ENCODE measurements at places on chromosomes 12 and 14.

DNA sequence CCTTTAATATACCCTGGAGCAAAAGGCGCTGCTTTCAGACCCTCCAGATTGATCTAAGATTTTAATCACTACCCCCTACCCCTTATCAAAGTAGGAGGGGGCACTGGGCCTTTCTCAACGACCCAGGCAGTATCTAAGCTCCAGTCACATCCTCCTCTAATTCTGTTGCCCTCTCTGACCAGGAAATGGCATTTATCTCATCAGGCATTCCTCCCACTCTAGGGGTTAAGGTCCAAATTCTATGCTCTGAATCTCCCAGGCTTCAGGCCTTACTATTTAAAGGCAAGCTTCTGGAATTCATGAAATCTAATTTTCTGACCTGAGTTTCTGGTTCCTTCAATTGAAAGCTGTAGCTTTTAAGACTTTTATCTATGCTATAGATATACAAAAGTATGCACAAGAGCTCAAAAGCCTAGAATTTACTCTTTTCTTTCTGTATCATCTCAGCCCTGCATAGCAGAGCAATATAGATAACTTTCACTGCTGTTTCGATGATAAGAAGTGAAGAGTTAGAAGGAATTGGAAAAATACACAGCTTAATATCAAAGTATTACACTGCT, 622.9 kb downstream of the RPS29 start:
- DNase-seq, result no peak

DNA sequence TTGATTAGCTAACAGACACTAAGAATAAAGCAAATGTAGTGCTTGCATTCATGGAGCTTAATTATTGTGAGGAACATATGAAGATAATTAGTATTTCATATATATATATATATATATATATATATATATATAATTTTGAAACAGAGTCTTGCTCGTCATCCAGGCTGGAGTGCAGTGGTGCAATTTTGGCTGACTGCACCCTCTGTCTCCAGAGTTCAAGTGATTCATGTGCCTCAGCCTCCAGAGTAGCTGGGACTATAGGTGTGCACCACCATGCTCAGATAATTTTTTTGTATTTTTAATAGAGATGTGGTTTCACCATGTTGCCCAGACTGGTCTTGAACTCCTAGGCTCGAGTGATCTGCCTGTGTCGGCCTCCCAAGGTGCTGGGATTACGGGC, 1091.6 kb upstream of the TMEM132C start:
- no peak for DNase-seq

GRCh38 chr14:51442513-51443175, 202.6 kb downstream of the TMX1 start:
- no peak for DNase-seq

DNA sequence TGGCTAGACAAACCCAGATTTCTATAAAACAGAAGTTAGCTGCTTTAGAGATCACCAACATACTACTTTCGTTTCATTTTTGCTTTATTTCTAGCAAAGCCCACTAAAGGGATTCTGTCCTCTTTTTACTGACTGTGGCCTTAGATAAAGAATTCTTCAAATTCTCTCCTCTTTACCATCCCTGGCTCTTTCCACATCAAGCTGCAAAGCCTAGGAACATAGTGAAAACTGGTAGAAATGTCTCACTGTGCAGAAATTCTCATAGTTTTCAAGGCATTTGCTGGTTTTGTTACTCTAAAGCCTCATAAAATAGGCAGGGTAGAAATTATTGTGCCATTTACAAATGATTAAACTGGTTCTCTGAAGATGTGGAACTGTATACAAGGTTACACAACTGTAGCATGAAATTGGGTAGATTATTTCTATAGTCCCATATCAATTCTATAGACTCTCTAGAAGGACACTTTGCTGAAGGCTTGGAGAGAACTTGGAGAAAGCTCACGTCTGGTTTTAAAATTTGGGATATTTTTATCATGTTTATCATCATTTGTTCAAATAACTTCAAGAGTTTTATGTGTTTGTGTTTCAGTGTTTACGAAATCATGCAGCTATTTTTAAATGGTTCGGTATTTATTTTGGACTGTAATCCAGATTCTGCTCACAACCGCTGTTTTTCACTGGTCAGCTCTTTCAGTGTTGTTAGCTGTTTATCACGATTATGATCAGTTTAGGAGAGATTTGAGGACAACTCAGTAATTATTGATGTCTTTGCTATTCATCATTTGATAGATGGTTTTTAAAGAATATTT, 36.7 kb upstream of the CSRP2 start:
- no peak for DNase-seq

GRCh38 chr12:56839915-56840325, 76.8 kb downstream of the HSD17B6 start:
- no peak for DNase-seq

GRCh38 chr14:44914849-44915248, 46.9 kb downstream of the KLHL28 start:
- no peak for DNase-seq

DNA sequence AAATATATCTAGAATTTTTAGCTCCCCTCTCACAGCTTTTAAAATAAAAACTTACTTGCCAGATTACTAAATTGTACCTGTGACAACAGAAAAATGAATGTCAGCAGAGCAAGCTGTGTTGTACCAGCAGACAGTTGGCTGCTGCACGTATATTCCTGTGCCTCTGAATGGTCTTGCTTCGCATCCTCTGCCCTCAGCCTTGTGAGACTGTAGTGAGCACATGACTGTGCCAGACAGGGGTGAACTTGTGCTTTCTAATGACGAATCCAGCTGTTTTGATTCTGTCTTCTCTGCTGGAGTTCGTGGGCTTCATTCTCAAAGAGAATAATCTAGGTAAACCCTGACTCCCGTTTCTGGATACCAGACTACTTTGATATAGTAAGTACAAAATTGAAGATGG, 58.3 kb upstream of the FRMD6 start:
- DNase-seq, result no peak

DNA sequence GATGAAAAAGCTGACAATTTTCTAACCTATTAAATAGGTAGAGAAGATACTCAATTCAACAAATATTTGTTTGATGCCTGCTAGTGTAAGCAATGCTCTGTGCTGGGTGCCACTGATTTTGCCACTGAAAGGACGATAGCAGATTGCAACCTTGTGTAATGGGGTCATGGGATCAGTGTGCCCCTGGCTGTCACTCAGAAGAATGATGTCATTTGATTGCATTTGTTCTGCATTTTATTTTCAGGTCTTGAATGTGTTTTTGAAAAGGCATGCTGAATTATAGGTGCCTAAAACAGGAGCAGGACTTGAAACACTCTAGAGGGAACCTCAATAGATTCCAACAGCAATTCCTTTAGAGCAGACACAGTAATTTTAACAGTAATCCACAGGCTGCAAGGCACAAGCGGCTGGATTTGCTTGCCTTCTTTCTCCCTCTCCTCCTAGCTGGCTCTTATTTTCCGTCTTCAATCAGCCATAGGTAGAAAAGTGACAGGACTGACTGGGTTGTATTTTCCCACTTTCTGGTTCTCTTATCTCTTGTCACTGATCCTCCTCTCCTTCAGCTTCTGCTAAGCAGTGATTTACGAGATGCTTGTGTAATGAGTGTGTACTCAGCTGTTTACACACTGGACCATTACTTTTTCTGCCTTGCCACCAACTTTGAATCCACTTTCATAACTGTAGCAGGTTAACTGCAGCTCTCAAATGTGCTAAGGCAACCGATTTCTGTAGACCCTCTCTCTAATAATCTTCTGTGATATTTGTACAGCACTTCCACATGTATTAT, 4.1 kb downstream of the PLXNC1 start:
- no peak for DNase-seq

DNA sequence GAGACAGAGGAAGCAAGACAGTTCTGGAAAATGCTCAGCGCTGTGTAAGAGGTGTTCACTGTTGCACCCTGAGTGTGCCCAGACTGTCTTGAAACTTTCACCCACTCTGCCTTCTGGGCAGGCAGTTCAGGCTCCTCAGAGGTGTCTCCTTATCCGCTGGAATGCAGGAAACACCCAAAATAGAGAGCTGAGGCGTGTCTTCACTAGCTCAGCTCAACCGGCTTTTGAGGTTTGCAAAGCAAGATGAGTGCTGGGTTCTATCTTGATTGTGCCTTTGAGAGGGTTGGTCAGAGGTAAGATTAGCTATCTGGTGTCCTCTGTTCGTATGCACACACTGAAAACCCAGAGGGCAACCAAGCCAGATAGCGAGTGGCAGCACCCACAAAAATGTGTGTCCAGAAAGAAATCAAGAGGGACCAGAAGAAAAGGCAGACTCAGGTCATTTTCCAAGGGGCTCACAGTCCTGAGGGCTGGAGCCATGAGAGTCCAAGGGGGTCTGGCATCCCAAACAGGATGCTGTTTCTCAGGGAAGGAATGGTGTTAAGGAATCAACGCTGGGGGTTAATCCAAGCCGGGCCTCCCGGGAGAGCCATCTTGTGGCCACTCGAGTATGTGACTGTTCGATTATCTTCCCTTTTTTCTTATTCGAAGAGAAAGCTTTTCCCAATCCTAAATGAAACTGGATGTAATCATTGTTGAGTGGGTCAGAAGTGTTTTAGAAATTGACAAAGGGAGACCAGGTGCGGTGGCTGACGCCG, 47.1 kb downstream of the TBX3 start:
- no peak for DNase-seq

DNA sequence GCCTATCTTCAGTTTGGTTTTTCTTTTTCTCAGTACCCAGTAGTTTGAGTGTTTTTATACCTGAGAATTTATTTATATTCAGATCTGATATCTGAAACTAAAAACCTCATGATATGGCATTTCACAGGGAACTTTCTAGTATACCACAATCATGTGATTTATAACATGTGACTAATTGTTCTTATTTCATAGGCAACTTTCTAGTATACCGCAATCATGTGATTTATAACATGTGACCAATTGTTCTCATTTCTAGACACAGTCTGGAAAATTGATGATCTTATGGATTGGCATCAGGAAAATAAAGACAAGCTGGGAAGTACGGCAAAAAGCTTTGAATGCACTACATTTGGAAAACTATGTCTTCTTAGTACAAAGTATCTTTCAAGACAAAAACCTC, 20.6 kb downstream of the ZNF268 start:
- DNase-seq, result no peak

- no peak for DNase-seq
These were observed 535.2 kb downstream of the BCL11B start for GRCh38 chr14:98736701-98737338.

DNA sequence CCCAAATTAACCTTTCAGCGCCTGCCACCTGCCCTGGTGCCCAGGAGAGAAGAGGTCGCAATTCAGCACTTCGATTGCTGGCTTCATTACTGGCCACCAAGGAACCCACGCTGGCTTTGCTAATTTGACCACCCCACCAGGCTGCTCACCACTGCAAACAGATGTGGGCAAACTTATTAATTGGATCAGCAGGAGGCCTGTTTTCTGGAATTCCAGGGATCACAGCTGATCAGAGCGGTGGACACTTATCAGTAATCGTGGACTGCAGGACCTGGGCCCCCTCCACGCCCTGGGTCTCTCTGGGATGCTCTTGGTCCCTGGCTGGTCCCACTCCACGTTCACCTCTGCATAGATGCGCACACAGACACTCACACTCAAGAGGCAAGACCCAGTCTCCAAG, 27.8 kb downstream of the BEGAIN start:
- DNase-seq, result no peak

DNA sequence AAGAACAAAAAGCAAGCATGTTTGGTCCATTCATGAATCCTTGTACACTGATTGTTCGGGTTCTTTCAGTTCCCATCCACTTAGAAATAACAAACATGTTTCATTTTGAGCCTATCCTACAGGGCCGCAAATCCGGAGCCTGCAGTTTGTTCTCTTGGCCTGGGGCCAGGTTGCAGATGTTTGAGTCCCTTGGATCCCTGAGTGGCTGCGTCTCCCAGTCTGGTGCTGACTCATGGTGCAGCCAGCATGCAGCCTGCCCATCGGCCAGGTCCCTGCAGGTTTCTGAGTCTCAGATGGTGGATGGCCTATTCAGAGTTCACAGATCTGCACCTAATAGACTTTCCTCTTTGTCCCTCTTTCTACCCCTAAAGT, 1.9 kb upstream of the DYNC1H1 start:
- no peak for DNase-seq

DNA sequence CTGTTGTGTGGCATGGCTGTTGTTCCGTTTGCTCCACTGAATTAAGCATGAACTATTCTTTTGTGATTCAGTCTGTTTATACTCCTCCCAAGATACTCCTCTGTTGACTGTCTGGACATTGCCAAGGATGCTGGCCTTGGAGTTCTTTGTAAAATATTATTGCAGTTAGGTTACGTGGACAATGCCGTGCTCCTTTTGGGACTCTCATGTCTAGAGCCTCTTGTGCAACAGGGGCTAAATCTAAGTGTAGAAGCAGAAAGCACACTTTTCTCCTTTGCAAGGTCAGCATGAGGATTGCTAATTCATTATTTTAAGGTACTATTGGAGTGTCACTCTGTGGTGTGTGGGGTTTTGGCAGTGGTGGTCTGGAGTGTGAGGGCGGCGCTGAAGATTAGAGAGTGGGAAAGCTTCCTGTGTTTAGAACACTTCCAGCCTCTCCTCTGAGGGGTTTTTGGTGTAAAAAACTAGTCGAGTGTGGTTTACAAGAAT, 125.4 kb downstream of the SAMD4A start:
- no peak for DNase-seq

GRCh38 chr14:48792376-48793024, 793.7 kb downstream of the RPS29 start:
- no peak for DNase-seq

- DNase-seq, result no peak
These were observed 34.2 kb upstream of the LRP1-AS start for GRCh38 chr12:57181561-57182155.

GRCh38 chr12:16261944-16262475, 15.5 kb downstream of the SLC15A5 start:
- no peak for DNase-seq

DNA sequence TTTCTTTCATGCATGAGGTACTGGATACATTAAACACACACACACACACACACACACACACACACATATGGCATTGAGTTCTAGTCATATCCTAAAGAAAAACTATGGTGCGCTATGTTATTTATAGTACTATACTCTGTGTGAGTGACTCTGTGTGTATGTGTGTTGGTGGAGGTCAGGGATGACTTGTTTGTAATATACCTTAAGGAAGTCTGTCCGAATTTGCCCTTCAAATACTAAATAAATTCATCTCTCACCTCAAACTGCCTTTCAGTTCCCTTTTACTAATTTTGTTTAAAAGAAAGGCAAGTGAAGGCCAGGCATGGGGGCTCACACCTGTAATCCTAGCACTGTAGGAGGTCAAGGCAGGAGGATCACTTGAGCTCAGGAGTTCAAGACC, 2.1 kb upstream of the AKAP5 start:
- DNase-seq, result no peak

- DNase-seq, result no peak
These were observed 723.7 kb upstream of the USP15 start for GRCh38 chr12:61536525-61536924.

- DNase-seq, result no peak
These were observed 26.4 kb upstream of the RASSF3 start for GRCh38 chr12:64583771-64584421.

Measured in activated CD8-positive, alpha-beta memory T cell treated with anti-CD3 and anti-CD28 coated beads for 1 hour (primary cell).